ENCODE measurements at places on chromosomes 6 and 20. TPM values are rescaled to one million over a fixed set of nuclear protein-coding genes. Genes with fewer than 3 reads are reported as not detected.

DNA sequence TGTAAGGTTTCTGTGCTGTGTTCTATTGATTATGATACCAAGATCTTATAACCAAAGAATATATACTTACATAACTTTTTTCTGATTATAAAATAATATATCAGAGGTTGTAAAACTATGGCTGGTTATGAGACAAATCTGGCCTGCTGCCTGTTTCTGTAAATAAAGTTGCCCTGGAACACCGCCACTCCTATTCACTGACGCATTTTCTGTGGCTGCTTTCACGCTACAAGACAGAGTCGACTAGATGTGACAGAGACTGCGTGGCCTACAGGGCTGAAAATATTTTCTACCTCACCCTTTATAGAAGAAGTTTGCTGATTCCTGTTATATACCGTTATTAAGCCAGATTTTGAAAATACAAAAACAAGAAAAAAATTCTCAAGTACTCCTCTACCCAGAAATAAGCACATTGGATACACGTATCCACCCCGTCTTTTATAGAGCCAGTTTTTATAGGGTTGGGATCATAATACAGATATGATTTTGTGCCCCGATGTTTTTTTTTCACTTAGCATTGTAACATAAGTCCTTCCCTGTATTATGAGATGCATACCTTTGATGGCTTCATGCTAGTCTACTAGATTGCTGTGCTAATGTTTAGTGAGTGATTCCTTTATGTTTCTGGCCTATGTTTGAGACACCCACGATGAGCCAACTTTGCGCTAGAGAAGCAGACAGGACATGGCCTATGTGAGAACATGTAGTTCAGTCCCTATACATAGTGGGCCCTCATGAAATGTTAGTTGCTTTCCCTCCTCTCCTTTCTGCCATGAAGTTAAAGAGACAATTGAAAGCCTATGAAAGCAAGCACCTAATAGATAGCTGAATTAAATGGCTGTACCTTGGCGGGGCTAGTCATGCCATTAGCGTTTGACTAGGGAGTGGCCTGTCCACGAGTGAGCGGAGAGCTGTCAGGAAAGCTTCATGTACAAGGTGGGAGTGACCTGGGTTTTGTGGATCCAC is 98.1 kb upstream of the KCNK16 start:
- no peak for DNase-seq

DNA sequence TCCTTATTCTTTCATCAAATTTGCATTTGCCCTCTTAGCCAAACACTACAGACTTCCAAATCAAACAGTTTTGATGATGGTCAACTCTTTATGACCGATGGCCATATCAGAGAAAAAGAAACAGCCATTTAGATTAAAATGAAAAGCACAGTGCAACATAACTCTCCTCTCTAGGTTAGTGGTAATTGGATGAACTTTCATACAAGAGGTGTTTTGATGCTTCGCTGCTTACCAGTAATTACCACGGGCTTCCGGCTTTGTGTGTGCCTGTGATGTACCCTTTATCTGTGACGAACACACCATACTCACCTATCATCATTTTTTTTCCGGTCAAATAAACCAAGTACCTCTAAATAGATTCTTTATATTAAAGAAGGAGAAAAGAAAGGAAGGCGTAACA is 181.8 kb downstream of the FOXA2 start:
- no peak for DNase-seq

DNA sequence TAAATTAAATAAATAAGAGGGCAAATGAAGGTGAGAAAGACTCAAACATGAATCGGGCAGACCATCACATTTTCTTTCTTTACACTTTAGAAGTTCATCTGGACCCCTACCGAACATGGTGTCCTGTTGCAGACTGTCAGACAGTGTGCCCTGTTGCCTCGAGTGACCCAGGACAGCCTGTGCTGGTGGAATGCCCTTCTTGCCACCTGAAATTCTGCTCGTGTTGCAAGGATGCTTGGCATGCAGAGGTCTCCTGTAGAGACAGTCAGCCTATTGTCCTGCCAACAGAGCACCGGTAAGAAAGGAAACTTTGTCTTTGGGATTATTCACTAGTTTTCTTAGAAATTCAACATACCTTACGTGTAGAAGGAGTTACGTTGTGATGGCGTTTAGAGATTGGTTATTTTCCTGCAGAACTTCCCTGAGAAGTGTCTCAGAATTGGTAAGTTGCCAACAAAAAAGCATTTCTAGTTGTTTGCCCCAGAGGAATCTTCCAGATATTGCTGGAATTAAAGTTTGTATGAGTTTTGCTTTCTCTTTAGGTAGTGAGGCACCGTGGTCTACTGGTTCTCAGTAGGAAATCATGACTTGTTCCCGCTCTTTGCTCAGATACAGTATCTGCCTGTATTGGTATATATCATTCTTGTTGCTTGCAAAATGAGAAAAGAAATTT is 70.1 kb downstream of the RNF144B start:
- no peak for DNase-seq

- no peak for DNase-seq
Measured at GRCh38 chr6:166642646-166643045, 15.6 kb upstream of the RPS6KA2 start.

GRCh38 chr6:32176476-32177182 is 745 bp upstream of the AGPAT1 start:
- no peak for DNase-seq

Gene SYCP2L
- total RNA-seq = 0.99 TPM

DNA sequence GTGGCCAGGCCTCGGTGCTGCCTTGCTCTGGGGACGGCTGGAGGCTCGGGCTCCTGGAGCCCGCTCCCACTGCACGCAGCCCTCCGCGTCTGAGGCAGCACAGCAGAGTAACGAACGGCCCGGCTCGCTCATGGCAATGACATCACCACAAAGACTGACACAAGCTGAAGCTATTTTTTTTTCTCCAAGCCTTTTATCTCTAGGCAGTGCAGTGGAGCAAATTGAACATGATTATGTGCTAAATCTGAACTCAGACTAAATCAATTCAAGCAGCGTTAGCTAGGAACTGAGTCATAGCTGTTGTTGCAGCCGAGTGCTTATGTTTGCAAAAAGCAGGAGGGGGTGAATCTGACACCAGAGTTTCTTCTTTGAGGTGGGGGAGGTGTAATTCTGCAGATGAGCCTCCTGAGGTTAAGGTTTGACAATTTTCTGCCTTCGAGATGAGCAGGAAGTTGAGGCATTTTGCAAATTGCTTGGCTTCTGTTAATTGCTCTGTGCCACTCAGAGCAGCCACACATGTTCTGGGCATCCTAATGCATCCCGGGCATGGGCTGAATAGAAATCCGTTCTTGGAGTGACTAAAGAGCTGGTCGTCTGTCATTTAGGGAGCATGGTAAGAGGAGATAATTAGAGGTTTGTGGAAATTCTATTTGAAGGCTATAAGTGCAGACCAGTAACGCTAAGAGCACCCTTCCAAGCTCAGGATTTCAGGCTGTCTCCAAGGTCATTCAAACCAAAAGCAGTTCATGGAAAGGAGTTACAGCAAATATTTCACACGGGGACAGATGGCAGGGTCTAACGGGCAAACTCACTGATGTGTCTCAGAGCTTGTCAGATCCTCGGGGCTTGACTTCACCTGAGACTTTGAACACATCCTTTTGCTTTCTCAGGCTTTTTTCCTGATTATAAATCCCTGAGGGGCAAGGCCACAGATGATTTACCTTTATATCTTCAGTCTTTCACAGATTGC is 155.1 kb upstream of the ENPP5 start:
- DNase-seq = peak; percentile 28

DNA sequence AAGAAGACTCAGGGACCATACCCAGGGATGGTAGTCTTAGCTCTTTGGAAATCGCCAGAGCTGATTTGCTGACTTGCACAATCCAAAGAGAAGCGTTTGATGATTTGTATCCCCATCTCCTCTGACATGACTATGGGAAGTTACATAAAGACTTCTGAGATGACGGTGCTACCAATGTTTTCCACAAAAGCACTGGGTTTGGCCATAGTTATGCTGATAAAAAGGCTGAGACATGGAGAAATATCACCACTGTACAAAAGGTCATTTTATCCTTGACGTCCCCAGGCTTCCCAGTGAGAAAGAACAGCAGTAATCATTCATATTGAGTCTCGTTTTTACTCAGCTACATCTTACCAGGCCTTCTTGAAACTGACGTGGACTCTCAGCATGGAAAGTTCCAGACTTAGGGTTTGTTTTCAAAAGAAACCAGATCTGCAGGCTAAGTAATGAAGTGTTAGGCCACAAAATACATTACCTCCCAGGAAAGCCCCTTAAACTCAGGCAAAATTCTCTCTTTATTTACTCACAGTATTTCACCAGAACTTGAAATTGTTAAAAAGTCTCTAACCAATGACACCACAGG is 370.3 kb upstream of the JARID2 start:
- DNase-seq = no peak

GRCh38 chr6:63514488-63515173 is 57.6 kb upstream of the LOC128125822 start:
- DNase-seq = no peak

Gene HMGCLL1
- total RNA-seq = not detected

All from MG63 (cell line).